T-helper 22 cell (primary cell): ENCODE measurements at places on chromosomes 6 and 20.

DNA sequence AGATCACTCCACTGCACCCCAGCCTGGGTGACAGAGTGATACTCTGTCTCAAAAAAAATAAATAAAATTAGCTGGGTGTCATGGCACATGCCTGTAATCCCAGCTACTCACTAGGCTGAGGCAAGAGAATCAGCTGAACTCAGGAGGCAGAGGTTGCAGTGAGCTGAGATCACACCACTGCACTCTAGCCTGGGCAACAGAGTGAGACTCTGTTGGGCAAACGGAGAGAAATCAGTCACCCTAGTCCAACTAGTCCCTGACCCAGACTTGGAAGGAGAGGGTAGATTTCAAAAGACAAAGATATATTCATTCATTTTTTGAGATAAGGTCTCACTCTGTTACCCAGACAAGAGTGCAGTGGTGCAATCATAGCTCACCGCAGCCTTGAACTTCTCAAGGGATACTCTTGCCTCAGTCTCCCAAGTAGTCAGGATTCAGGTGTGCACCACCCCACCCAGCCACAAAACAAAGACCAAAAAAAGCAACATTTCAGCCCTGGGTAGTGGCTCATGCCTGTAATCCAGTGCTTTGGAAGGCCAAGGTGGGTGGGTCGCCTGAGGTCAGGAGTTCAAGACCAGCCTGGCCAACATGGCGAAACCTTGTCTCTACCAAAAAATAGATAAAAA, 26.2 kb upstream of the NCOA3 start:
- no peak for DNase-seq

- no peak for DNase-seq
Measured at GRCh38 chr20:47269309-47270165, 87.0 kb downstream of the ZMYND8 start.

GRCh38 chr6:167129562-167129961, 6.7 kb downstream of the CCR6 start:
- no peak for DNase-seq

GRCh38 chr6:111813677-111814310, 59.5 kb downstream of the FYN start:
- no peak for DNase-seq

DNA sequence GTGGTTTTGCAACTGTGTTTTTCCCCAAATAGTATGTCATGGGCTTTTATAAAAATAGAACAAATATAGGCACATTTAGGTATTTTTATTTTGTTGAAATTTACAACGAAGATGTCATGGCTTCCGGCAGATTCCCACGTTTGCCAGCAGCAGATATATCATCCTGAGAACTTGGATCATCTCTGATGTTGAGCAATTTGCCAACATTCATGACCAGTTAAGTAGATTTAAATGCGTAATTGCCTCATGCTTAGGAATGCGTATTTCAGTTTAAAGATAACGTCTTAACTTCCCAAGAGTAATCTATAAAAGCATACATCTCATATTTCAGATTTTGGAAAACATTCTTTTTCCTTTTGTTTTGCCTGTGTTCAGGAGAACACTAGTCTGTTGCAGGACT, 457.8 kb downstream of the QKI start:
- DNase-seq, result no peak

GRCh38 chr20:50222309-50223038, 31.8 kb downstream of the CEBPB start:
- no peak for DNase-seq

GRCh38 chr6:11525468-11526155, 11.9 kb upstream of the TMEM170B start:
- DNase-seq, result no peak

DNA sequence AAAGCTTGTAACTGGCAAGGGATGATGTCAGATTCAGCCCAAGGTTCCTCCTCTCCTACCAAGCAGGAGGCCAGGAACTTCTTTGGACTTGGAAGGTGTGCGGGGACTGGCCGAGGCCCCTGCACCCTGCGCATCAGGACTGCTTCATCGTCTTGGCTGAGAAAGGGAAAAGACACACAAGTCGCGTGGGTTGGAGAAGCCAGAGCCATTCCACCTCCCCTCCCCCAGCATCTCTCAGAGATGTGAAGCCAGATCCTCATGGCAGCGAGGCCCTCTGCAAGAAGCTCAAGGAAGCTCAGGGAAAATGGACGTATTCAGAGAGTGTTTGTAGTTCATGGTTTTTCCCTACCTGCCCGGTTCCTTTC, 14.4 kb downstream of the TNFAIP3 start:
- no peak for DNase-seq

DNA sequence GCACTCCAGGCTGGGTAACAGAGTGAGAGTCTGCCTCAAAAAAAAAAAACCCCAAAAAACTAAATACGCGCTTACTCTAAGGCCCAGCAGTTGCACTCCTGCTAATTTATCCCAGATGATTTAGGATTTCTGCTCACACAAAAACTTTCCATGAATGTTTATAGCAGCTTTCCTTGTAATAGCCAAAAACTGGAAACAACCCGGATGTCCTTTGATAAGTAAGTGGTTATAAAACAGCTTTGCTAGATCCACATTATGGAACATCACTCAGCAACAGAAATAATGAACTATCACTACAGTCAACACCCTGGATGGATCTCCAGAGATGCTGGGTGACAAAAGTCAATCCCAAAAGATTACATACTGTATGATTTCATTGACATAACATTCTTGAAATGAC, 220.4 kb upstream of the JARID2 start:
- DNase-seq, result no peak

DNA sequence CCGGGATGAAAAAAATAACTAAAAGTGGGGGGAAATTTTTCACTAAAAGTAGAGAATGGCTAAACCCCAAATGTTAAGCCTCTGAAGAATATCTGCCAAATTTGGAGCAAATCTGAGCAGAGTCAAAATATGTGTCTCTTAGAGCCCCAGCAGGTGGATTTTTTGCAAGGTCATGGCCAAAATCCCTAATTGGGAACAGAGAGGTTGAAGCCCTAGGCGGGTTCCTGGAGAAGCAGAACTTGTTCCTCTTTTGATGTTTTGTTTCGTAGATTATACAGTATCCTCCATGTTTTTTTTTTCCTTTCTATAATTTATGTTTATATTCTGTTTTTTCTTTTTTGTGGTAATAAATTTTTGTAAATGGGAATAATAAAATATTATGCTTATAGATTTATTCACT, 94.4 kb downstream of the PLCB4 start:
- no peak for DNase-seq

GRCh38 chr6:169577236-169577635, 124.6 kb downstream of the WDR27 start:
- no peak for DNase-seq

DNA sequence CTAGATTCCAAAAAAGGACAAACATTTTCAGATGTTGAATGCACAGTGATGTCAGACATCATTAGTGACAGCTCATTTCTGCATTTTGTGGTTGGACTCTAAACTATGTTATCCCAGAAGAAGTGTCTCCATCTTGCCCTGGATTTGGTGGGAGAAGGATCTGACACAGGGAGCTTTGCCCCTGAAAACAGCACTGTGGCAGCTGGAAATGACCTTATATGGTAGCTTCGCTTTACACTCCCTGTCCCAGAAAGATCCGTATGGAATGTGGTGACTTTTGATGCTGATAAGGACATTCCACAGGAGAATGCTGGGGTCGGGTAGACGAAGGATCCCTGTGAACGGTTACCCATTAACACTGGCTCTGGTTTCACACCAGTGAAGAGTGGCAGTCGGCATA, 87.2 kb upstream of the EDN1 start:
- no peak for DNase-seq

GRCh38 chr6:22056398-22056797, 240.4 kb downstream of the PRL start:
- DNase-seq, result no peak

DNA sequence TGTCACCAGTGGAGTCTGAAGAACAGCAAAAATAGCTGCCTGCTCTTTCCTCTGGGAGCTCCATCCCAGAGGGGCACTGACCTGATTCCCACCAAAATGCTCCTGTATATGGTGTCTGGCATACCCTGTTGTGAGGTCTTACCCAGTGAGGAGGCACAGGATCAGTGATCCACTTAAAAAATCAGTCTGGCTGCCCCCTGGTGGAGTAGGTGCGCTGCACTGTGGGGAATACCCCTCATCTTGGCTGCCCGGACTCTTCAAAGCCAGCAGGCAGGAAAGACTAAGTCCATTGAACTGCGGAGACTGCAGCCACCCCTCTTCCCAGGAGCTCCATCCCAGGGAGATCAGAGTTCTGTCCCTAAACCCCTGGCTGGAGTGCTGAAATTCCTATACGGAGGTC, 230.9 kb upstream of the HTR1E start:
- DNase-seq, result no peak

- no peak for DNase-seq
Measured at GRCh38 chr6:35391240-35391968, 49.0 kb downstream of the PPARD start.

GRCh38 chr6:134258849-134259306, 59.0 kb downstream of the SGK1 start:
- no peak for DNase-seq

DNA sequence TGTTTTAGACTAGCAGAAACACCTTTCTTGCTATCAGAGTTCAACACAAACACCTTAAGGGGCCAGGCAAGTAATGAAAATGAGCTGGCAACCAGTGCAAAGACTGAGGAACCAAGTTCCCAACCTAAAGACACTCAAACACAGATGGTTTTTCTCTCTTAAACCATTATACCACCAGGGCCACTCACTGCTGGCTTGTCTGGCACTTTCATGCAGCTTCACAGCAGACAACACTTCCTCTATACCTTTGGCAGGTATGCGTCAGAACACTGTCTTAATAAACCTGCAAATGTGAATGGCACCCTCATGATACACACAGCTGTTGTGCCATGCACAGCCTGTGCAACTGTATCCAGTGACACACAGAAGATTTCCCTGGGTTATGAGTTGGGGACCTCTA, 41.6 kb downstream of the NFATC2 start:
- DNase-seq, result peak; percentile 29

DNA sequence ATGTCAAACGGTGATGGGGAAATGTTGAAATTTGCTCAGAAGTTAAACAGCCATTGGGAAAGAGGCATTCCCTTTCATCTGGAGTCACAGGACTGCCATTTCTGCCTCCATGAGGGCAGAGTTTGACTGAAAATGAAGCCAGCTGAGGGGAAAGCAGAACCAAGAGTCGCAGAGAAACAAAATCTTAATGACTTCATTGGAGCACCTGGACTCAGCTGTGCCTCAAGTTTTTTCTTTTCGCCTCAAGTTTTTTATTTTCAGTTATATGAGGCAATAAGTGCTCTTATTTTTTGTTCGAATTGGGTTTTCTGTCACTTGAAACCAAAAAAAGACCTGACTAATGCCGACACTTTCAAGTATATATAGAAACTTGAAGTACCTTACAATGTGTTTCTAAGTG, 161.3 kb downstream of the PKHD1 start:
- DNase-seq, result no peak

DNA sequence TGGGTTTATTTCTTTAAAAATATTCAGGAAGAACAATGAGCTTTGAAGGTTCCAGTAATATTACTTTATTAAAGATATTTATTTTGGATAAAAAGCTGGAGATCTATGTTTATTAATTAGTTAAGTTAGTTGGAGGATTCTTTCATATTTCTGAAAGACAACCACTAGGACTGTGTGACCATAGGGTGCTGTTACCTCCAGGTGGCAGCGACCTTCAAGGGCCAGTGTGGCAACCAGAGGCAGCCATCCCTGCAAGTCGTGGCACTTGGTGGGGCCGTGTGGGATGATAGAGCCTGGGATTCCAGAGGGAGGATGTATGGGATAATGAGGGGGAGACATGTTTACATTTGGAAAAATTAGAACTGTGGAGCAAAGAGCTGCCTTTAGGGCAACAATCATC, 95.5 kb upstream of the SCP2D1 start:
- DNase-seq, result no peak

DNA sequence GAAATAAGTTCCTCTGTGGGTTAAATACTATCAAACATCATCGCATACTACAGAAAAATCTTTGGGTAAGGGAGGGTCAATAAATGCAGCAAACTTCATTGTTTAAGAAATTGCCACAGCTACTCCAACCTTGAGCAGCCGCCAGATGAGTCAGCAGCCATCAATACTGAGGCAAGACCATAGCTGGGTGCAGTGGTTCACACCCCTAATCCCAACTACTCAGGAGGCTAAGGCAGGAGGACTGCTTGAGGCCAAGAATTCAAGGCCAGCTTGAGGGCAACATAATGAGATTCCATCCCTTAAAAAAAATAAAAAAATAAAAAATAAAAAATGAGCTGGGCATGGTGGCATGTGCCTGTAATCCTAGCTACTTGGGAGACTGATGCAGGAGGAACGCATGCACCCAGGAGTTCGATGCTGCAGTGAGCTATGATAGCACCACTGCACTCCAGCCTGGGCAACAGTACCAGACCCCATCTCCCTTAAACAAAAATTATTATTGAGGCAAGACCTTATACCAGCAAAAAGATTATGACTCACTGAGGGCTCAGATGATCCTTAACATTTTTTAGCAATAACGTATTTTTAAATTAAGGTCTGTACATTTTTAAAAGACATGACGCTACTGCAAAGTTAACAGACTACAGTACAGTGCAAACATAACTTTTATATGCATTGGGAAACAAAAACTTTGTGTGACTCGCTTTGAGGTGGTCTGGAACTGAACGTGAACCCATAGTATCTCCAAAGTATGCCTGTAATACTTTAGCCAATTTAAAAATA, 8.8 kb downstream of the SRPK1 start:
- no peak for DNase-seq

GRCh38 chr20:36644706-36645095, 1.3 kb downstream of the SLA2 start:
- DNase-seq, result peak; percentile 17

DNA sequence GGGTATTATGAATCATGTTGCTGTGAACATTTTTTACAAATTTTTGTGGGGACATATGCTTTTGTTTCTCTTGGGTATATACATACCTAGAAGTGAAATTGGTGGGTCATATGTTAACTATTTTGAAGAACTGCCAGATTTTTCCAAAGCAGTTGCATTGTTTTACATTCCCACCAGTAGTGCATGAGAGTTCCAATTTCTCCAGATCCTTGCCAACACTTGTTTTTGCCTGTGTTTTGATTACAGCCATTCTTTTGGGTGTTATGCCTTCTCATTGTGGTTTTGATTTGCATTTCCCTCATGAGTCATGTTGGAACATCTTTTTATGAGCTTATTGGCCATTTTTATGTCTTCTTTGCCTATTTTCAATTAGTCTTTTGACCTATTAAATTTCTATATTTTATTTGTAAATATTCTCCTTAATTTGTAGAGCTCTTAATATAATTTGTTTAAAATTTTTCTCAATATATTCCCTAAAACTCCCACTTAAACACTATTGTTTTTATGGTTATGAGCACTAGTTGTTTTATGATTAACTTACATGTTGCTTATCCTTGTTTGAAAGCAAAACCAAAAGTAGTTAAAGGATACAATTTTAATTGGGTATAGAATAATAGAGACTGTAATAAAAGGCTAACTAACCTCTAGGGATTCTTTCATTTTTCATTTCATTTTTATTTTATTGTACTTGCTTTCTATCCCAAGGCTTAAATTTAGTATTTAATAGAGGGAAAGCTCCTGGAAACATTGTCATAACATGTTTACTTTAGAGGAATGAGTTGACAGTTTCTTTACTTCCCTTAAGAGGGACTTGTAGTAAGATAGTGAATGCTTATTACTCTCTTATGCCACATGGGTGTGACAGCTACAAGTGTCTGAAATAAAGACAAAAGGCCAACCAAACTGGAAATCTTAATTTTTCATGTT, 5.5 kb downstream of the UBR2 start:
- DNase-seq, result no peak

- DNase-seq, result no peak
Measured at GRCh38 chr6:25640891-25641290, 11.1 kb upstream of the SCGN start.
